ENCODE measurements at places on chromosomes 3 and 15. TPM values are rescaled to one million over a fixed set of nuclear protein-coding genes. Genes with fewer than 3 reads are reported as not detected.
A peak's percentile ranks its signal among the peaks of the same experiment; 100 is the strongest.

DNA sequence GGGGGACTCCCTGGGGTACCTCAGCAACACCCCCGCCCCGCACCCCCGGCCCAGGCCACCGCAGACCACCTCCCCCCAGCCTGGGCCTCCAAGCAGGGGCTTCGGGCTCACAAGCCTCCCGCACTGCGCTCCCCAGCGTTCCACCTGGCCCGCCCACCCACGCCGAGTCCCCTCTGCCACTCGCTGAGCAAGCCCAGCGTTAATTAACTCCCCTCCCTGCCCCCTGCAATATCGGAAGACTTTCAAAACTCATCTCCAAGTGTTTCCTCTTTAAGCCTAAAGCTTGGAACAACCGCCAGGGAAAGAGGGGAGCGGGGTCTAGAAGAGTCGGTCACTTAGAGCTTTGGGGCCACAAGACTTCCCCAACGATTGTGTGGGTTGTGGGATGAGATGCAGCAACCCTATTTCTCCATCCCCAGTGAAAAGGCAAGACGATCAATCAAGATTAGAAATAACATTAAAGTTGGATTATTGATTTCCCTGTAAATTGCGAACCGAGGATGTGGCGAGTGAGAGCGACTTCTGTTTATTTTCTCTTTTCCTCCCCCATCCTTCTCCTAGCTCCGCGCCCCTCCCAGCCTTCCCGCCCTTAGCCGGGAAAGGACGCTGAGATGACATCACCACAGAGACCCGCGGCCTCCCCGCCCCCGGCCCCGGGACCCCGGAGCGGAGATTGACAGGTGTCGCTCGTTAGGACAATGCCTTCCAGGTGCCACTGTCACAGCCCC, 30.2 kb downstream of the NR2F2 start:
- no peak for DNase-seq

ADCY5 gene
- total RNA-seq, result not detected

SIDT1 gene
- total RNA-seq, result 14.6 TPM

DNA sequence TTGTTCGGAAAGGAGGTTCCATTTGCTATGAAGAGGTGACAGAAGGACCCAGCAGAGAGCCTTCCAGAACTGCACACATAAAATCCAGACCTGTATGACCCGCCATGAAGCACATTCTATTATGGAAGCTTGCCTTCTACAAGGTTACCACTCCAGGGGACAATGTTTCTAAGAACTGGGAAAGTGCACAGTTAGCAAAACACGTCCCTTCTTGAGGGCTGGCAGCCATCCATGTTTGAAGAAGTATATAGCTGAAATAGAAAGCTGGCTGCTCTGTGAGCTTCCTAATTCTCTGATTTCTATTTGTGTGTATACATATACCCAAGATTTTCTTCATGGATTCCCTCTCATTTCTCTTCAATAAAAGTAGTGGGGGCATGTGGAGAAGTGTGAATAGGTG, 74.6 kb downstream of the CNTN3 start:
- no peak for DNase-seq

LRTM1 gene
- not detected for total RNA-seq

NR2F2 gene
- total RNA-seq, result not detected

GRCh38 chr15:31499953-31500765, 173.5 kb downstream of the KLF13 start:
- DNase-seq, result no peak

DNA sequence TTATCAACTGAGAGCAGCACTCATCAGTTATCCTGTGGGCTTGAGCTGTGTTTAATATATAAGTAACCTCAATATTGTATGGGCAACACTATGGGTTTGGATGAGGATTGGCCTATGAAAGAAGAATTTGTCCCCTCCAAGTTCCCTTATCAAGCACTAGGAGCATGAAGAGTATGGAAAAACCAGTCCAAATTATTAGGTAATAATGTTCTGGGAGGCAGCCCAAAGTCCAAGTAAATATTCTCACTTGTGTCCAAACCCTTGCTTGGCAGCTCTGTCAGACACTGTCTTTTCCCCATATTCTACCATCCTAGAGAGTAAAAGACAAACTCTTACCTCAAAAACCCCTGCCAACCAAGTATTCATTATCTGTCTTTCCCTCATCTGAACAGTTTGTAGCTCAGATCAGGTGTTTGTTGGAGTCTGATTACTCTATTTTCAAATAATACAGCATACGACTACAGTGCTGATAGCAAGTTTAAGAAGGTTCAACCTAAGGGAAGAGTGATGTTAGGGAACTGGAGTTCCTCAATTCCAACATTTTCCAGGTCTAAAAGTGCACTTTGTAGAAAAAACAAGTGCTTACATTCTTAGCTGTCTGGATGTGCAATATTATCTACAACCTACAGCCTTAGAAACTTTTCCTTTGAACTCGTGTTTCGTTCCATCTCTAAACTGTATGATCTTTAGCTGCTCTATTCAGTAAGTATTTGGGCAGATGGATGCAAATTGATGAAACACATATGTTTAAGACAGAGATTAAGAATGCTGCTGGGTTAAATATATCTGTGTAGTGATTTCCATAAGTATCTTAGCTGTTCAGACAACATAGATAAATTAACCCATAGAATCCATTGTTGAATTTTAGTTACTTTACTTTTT, 89.7 kb upstream of the PHLDB2 start:
- DNase-seq, result no peak

KLF15 gene
- total RNA-seq, result 0.89 TPM

- DNase-seq, result peak; percentile 30
Observed at GRCh38 chr3:112333381-112334317, 693 bp downstream of the CD200 start.

DNA sequence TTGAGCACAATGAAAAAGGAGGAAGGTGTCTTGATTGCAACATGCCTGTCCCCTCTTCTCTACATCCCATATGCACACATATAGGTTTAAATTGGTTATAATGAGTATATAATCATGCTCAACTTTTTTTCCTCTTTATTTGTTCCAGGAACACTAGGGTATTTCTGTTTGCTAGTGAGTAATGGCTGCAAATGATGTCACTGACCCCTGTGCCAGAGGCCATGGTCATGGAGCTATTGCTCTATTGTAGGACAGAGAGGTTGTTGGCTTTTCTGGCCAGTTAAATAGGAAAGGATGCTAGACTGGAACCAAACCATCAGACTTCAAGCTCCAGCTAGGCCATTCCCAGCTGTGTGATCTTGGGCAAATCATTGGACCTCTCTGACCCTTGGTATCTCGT, 9.6 kb downstream of the ARHGEF3 start:
- DNase-seq, result peak; percentile 42

SERINC4 gene
- 0.15 TPM for total RNA-seq

DNA sequence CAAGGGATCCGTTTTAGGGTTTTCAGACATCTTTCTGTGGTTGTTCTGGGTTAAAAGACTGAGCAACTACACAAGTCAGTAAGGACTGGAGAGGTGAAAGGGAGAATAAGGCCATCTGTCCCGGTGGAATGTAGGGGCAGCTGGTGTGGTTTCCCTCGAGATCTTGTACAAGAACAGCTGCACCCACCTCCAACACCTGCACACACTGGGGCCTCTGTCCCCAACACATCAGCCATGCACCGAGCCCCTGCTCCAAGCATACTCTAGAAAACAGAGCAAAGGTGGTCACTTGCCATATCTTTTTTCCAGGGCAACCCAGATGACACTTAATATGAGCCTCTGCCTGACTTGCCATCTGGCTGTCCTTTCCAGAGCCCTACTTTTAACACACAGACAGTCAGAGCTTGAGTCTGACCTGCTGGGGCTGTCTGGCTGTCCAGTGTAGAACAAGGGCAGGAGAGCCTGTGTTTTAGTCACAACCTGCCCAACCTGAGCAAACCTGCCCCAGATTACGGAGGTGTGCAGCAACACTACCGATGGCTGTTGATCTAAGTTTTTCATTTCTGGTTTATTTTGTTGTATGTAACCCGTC, 12.2 kb downstream of the MAN2A2 start:
- DNase-seq, result no peak

IGSF10 gene
- total RNA-seq, result not detected

GRCh38 chr3:102195198-102195948, 239.4 kb upstream of the ZPLD1 start:
- DNase-seq, result no peak

CKMT1B gene
- 1.0 TPM for total RNA-seq

GRCh38 chr3:125967156-125967555, 1.8 kb upstream of the ROPN1B start:
- no peak for DNase-seq

DNA sequence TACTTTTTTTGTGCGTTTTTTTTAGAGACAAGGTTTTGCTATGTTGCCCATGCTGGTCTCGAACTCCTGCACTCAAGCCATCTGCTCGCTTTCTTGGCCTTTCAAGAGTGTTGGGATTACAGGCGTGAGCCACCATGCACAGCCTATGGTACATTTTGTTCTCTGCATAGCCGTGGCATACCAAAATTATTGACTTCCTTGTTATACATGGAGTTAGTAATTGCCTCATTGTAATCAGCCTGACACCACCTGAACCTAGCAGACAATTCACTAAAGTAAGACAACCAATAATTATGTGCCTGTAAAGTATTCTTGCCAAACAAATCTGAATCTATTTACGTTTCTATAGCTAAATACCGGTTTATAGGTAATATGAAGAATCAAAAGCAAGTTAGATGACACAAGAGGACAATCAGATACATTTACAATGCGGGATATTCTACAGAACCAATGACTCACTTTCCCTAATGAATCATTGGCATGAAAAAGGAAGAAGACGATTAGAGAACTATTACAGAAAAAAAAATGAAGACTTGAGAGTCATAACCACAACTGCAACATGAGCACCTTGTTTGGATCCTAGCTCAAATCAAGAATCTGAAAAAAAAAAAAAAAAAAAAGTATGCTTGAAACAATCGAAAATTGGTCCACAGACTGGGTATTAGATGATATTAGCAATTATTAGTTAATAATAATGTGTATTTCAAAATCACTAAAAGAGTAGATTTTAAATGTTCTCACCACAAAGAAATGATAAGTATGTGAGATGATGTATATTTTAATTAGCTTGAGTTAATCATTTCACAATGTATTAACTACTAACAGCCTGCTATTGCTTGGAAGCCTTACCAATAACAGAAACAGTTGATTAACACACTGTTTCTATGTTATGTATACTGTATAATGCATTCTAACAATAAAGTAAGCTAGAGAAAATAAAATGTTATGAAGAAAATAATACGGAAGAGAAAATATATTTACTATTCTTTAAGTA, 7.1 kb downstream of the GUCA1C start:
- no peak for DNase-seq

DNA sequence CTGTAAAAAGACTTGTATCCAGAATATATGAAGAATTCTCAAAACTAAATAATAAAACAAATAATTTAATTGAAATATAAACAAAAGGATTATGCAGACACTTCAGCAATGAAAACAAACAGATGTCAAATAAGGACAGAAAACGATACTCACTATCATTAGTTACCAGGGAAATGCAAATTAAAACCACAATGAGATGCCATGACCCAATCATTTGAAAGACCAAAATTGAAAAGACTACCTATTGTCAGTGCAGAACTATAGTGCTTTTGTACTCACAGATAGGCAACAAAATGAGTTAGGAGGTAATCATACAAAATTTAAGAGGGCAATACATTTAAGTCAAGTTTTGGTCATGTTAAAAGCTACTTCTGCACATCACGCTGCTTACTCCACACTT, 31.6 kb upstream of the OR5K4 start:
- no peak for DNase-seq

ZNF662 gene
- total RNA-seq, result 1.5 TPM

TMEM89 gene
- not detected for total RNA-seq

DNA sequence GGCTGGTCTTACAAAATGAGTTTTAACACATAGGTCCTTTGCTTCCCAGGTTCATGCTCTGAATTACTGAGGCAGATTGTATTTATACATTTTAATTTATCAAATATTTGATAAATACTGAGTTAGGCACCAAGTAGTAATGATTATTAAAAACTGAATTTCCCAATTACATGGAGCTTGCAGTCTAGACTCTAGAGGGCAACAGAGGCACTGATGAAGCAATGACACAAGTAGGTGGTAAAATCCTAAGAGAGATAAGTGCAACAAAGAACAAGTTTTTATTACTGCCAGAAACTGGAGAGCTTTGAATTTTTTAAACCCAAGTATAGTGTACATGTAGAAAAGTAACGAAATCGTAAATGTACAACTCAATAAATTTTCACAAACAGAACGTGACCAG, 406.2 kb upstream of the RARB start:
- DNase-seq, result no peak

DNA sequence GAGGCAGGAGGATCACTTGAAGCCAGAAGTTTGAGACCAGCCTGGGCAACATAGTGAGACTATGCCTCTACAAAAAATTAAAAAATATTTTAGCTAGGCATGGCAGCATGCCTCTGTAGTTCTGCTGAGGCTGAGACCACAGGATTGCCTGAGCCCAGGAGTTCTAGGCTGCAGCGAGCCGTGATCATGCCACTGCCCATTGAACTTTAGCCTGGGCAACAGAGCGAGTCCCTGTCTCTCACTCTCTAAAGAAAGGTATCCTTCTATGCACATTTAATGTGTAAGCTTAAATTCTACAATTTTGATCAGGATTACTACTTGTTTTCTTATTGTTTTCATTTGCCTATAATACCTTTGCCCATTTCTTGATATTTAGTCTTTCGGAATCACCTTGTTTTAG, 26.8 kb downstream of the GALK2 start:
- no peak for DNase-seq

IGF2BP2 gene
- 0.44 TPM for total RNA-seq

DNA sequence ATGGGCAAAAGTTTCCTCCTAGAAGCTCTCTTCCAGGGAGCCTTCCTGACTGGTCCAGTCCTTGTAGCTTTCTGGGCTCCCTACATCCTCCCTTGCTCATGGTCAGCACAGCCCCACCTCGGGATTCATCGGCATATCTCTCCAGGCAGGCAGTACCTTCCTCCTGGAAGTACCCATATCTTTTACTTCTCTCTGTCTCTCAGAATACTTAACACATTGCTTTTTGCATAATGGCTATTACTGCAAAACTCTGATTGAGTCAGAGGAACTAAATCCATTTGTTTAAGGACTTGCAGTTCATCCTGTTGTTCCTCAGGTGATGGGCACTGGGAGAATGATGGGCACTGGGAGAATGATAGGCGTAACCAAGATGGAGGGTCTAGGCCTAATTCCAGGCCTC, 13.8 kb upstream of the ZBTB38 start:
- no peak for DNase-seq

DNA sequence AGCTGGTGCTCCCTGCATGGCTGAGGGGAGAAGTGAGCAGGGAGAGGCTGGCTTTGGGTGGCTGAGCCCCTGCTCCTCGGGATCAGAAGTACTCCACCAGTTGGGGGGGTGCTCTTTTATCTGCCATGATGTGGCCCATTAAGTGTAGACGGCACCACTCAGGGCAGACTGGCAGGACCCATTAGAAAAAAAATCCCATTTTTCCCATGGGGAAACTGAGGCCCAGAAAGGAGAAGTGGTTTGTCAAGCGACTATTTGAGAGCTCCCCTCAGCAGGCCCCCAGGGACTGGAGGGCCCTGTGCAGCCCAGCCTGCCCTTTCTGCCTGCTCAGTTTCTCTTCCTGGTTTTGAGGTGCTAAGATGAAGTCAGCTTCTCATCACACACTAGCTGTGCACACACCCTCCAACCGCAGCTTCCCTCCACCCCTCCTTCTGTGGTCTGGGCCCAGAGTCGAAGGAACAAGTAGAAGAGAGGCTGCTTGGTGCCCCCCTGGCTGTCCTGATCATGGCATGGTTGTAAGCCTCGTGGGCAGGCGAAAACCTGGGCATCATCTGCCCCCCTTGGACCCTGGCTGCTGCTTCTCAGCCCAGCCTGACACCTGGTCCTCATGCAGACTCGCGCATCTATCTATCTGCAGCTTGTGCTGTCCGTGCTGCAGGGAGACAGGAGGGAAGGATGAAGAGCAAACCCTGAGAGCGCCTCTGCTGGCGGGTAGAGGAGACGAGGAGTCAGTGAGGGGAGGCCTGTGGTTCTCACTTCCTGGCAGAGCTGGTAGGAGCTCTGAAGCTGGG, 5.6 kb downstream of the CSK start:
- peak; percentile 98 for DNase-seq

- no peak for DNase-seq
Observed at GRCh38 chr3:158509891-158510290, 61.1 kb upstream of the MLF1 start.
